ENCODE measurements at places on chromosomes 16 and 17.
A peak's percentile ranks its signal among the peaks of the same experiment; 100 is the strongest.

- DNase-seq = no peak
Measured at GRCh38 chr17:77670173-77670572, 288.3 kb upstream of the TNRC6C start.

DNA sequence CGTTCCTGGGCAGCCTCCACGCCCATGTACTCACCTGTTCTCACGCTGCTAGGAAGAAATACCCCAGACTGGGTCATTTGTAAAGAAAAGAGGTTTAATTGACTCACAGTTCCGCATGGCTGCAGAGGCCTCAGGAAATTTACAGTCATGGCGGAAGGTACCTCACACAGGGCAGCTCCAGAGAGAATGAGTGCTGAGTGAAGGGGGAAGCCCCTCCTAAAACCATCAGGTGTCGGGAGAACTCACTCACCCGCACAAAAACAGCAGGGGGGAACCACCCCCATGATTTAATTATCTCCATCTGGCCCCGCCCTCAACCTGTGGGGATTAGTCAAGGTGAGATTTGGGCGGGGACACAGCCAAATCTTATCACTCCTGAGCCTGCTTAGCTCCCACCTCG lies 18.2 kb downstream of the RAB40C start:
- peak; percentile 88 for DNase-seq

DNA sequence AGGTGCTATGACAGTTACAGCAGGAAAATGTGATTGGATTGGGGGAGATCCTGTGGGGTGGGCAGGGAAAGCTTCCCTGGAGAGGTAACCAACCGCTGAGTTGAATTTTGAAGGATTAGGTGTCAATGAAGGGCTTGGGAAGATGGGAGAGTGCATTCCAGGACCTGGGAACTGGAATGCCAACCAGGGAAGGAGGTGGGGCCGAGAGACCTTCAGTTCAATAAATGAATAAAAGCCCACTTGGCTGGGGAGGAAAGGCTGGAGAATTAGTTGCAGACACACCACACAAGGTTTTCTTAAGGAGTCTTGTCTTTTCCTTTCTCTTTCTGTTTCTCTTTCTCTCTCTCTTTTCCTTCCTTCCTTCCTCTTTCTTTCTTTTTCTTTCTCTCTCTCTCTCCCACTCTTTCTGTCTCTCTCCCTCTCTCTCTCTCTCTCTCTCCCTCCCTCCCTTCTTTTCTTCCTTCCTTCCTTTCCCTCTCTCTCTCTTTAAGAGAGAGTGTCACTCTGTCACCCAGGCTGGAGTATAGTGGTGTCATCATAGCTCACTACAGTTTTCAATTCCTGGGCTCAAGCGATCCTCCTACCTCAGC lies 3.3 kb downstream of the USP43 start:
- DNase-seq = no peak

DNA sequence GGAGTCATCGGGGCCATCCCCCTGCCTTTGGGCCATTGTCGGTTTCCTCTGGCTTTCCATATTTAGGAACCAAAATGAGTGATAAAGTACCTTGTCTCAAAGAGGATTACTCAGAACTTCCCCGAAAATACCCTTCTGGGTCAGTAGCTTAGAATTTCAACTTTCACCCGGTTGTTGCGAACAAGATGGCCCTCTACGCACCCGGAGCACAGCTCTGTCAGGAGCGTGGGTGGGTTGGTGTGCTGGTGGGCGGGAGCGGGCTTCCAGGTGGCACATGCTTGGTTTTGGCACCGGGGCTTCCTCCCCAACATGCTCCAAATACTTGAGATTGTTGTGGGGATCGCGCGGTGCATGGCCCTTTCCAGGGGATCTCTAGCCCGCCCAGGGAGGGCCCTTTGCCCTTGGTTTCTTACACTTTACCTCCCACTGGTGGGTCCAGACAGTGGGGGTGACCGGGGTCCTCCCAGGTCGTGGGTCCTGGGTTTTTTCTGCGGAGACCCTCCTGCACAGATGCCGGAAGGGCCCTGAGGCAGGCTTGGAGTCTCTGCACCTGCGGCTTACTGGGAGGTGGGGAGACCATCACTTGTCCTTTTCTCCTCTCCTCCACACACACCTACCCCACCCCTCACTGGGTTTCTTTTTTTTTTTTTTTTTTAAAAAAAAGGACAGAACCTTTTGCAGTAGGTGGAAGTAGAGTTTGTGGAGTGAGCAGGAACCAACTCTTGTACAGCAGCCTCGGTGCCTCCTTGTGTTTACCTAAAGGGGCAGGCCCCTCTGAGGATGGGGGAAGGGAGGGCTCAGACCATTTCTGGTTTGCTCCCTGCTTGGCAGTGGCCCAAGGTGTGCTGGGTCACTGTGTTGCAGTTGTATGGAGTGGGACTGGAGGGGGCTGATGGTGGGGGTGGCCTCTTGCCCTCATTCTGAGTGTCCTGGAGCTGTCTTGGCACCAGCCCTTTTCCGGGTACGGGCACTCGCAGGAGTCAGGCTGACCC lies 142.1 kb downstream of the SEC14L1 start:
- DNase-seq = peak; percentile 9
